ENCODE measurements at places on chromosomes 7 and 10.

DNA sequence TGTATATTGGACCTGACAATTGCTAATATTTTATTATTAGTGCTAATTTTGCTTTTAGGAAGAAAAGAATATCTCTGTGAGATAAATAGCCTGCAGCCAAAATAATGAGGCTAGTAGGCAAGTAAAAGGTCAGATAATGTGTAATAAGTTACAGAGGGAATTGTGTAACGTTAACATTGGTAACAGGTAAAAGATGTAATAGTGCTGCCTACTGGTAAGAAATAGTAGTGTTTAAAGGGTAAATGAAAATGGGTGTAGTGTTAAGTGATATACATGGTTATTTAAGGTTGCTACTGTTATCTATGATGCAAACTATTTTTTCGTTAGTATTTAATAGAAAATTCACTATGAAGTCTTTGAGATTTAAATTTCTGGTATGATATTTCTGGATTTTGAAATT is 9.2 kb upstream of the FOXP2 start:
- no peak for DNase-seq

DNA sequence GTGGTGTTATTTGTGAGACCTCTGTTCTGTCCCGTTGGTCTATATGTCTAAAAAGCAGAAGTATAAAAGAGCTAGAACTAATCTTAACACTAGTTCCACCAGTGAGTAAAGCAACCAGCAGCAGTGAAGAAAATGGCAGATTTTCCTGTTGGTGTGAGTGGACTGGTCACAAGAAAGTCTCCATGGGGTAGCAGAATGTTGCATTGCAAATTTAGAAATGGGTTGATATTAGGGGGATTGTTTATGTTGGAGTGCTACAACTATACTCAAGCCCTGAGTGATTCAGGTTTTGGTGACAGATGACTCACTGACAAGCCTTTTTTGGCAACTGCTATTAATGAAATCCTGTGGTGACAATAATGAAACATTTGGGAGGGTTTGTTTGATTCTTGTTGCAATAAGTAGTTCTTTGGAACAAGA is 5.6 kb downstream of the AVL9 start:
- no peak for DNase-seq

- no peak for DNase-seq
Measured at GRCh38 chr10:36187380-36188079, 545.4 kb upstream of the FZD8 start.

DNA sequence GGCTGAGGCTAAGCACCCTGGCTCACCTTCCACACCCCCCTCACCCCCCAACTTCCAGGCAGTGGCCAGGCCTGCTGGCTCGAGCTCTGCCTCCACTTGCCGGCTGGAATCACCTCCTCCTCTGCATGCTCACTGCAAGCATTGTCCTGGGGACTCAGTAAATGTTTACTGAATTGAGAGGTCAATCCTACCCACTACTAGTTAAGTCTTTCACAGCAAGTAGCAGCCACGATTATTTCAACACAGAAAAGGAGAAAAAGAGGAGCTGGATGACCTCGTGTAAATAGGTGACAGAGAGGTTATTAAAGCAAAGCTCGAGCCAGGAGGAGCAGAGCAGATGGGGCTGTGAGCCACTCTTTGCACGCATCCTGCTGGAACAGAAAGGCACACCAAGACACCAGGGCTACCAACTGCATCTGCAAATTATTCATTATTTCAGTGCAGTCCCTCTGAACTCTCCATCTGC is 32.1 kb downstream of the HIPK2 start:
- DNase-seq, result no peak

GRCh38 chr10:82867056-82867455 is 992.1 kb downstream of the NRG3 start:
- no peak for DNase-seq

- DNase-seq, result no peak
Measured at GRCh38 chr10:44967616-44968015, 8.0 kb downstream of the RASSF4 start.

DNA sequence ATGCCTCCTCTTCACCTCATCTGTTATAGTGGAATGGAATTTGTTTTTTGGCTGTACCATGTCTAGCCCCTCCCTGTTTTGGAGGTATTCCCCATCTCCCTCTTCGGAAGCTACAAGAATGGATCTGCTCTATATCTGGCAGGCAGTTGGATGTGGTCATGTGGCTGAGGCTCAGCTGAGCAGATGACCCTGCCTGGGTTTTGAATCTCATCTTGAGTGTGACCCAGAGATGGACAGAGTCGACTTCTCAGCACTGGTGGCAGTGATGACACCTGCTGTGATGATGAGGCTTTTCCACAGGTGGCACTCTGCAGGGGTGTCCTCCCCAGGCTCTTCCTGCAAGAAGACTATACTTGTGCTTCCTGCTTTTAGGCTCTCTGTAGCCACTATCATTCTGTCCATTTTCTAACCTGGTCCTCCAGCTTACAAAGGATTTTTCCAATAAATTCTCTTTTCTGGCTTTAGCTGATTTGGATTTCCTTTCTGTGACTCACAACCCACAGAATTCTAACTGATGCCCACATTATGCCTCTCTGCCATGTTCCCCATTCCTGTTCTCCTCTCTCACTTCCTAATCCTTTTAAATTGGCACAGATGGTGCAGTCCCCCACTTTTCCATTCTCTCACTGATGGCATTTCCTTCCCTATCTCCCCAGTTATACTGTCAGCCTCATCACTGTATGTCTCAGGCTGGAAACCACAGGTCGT is 7.5 kb upstream of the ARHGAP22 start:
- DNase-seq, result no peak

DNA sequence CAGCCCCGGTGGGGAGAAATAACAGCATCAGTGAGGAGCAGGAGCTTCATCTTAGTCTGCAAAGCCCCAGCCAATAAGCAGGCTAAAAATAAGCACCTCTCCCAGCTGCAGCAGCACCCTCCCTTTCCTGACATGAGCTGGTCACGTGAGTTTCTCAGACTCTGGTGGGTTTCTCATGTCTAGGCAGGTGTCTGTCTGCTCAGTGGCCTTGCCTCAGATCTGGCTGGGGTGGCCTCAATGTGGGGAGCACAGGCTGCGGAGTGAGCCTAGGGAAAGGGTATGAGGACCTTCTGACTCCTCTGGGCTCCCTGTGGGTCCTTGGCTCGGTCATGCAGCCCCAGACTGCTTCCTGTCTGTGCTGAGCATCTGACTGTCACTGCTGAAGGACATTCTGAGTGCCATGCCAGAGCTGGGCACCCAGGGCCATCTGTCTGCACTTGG is 81.6 kb upstream of the LRRC4 start:
- no peak for DNase-seq

DNA sequence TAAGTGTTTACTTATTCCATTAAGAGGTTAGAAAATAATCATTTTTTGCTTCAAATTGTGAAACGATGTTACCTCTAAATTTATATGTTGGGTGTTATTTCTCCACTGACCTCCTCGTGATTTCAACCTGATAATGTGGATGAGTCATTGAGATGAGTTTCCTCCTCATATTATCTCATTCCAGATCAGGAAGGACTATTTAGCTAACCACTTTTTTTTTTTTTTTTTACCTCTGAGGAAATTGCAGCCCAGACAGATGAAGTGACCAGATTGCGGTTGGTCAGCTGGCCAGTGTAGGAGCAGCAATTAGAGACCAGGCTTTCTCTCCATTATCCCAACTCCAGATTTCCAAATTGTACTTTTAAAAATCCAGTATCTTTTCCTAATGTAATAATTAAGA is 248.7 kb downstream of the FZD1 start:
- DNase-seq, result no peak

DNA sequence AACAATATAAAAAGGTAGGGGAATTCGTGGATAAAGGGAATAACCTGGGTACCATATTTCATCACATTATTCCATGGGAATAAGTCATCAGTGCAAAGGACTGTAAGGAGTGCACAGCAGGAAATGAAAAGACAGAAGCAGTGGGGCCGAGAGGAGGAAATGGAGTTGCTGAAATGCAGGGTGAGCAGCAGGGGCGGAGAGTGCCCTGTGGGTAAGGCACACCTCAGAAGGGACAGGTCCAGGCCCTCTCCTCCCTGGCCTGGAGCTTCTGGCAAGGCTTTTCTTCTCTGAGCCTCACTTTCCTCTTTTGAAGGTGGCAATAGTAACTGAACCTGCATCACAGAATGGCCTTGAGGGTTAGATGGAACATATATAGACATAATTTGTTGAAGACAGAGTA is 26.2 kb downstream of the IKZF1 start:
- DNase-seq, result no peak

DNA sequence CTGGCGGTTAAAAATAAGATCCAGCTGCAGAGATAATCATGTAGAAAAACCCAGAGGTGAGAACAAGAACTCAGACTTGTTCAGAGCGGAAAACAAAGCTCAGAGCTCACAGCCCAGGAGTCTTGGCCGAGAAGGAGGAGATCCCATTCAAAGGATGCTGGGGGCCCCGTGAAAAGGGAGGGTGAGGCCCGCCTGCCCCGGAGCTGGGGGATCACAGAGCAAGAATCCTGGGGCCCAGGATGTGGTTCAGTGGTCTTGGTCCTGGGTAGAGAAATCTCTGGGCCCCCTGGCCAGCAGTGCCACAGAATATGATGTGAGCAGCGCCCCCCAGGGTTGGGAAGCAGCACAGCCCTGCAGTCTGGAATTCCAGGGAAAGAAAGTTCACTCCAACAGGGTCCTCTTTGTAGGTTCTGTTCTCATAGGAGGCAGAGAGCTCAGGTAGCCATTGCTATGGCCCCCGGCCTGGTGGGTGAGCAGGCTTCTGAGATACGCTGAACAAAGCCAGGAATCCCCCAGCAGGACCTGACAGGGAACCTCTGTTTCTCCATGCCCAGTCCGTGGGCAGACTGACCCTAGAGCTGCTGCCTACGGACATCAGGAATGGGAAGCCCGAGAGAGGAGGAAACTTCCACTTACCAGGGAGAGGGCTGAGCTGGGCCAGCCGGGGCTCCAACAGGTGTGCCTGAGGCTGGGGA is 77.7 kb upstream of the GNA12 start:
- DNase-seq, result no peak

DNA sequence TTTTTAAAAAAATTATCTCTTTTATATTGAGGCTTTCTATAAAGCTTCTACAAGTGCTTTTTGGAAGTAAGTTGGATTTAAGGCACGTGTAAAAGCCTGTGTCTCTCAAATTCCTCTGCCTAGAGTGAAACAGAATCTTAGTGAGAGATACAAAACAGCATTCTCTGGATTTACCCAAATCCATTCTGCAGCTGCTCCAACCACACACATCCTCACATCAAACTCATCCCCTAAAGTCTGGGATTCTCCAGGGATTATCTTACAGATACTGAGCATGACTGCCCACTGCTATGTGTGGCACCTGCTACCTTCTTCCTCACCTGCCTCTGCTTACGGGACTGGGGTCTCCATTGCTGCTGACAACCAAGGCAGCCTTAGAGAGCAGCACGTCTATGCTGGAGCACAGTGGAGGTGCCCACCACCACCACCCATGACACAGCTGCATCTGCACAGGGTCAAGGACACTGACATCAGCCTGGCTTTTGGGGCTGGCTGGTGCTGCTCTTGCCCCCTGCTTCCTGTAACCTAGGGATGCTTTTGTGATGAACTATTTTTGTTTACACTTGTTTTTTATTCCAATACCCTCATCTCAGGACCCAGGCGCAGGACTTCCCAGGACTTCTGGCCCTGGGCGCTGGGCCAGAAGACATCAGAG is 139.2 kb upstream of the NAMPT start:
- DNase-seq, result no peak

GRCh38 chr7:134827889-134828288 is 48.5 kb downstream of the CALD1 start:
- DNase-seq, result no peak

GRCh38 chr10:131113709-131114291 is 197.7 kb downstream of the TCERG1L start:
- DNase-seq, result no peak

- no peak for DNase-seq
Measured at GRCh38 chr10:121216295-121216694, 365.1 kb downstream of the WDR11 start.
